ENCODE measurements at places on chromosomes 4 and X. TPM values are rescaled to one million over a fixed set of nuclear protein-coding genes. Genes with fewer than 3 reads are reported as not detected.

DNA sequence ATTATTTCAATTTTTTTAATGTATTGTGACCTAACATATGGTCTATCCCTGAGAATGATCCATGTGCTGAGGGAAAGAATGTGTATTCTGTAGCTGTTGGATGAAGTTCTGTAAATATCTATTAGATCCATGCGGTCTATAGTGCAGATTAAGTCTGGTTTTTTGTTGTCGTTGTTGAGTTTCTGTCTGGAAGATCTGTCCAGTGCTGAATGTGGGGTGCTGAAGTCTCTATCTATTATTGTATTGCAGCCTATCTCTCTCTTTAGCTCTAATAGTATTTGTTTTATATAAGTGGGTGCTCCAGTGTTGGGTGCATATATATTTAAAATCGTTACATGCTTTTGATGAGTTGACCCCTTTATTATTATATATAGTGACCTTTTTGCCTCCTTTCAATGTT, 26.2 kb upstream of the PAGE3 start:
- DNase-seq, result no peak
- no peaks in the 10 kb centered on the region for H3K36me3 ChIP-seq
- H3K27ac ChIP-seq, result no peak overlapping the region
- H3K27me3 ChIP-seq, result no peaks in the 10 kb centered on the region

DNA sequence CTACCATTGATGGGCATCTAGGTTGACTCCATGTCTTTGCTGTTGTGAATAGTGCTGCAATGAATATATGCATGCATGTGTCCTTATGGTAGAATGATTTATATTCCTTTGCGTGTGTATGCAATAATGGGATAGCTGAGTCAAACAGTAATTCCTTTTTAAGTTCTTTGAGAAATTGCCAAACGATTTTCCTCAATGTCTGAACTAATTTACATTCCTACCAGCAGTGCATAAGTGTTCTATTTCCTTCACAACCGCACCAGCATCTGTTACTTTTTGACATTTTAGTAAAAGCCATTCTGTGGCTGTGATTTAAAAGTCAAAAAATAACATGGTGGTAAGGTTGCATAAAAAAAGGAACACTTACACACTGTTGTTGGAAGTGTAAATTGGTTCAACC, 103.1 kb upstream of the FAM47B start:
- no peaks in the 10 kb centered on the region for H3K4me1 ChIP-seq
- no peaks in the 10 kb centered on the region for H3K27me3 ChIP-seq
- no peaks in the 10 kb centered on the region for H3K36me3 ChIP-seq
- no peak overlapping the region for H3K4me3 ChIP-seq

DNA sequence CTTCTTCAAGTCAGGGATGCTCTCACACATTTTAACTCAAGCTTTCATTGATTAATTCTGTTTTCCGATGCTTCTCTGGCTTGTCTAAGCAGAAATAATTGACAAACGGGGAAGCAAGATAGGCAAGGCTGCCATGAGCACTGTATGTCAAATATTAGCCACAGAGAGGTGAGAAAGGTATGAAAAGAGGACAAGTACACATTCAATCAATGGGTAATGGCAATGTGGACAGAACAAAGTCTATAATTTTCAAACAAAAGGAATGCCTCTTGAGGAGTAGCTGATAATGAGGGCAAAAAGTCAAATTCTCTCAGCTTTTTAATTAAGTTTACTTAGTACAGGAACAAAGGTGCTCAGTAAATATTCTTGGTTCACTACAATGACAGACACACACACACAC, 19.6 kb downstream of the COX7B2 start:
- peak; percentile 1 for DNase-seq
- no peaks in the 10 kb centered on the region for H3K36me3 ChIP-seq
- no peaks in the 10 kb centered on the region for H3K27me3 ChIP-seq
- no peaks in the 10 kb centered on the region for H3K4me1 ChIP-seq

MAGEE1 gene
- total RNA-seq, result 1.9 TPM

SLC25A6 gene
- total RNA-seq, result 168 TPM

DNA sequence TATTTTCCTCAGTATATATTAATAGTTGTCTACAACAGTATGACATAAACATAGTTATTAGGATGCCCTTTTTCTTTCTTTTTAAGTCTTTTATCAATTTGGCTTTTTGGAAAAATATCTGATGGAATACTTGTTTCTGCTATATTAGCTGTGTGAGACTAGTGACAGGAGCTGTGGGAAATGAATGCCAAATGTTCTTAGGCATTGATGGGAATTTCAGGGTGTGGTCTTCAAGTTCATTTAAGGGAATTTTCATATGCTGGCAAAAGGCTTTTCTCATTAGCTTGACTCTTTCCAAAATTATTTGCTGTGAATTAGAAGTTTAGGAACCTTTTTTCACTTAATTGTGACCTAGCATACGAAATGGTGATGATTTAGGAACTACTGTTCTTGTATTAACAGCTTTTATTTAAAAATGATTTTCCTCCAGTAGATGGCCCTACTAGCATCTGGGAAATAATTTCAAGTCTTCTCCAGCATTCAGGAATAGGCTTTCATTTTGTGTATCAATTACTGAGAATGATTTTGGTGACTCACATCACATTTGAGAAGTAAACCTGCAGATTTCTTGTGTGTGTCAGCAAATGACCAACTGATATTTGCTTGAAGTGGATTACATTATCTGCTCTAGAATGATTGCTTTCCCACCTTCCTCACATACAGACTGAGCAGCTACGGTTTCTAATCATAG, 70.9 kb downstream of the HTT start:
- H3K27ac ChIP-seq, result no peak overlapping the region
- H3K4me3 ChIP-seq, result no peak overlapping the region
- DNase-seq, result peak; percentile 50
- H3K4me1 ChIP-seq, result no peaks in the 10 kb centered on the region

DNA sequence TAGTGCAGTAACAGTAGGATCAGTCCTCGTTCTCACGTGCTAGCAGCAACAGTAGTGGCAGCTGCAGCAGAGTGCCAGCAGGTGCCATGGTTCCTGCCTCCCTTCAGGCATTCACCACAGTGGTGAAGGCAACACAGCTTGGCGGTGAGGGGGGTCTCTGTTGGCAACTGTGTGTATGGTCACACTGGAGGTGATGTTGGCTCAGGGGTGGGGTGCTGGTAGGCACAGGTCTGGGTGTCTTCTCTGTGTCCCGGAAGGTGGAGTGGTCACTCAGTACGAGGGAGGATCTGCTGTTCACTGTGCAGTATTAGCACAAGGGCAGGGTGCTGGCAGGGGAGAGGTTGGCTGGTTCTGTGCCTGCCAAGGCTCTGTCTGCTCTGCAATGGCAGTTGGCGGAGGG, 671.8 kb downstream of the CCSER1 start:
- H3K27ac ChIP-seq, result no peak overlapping the region
- H3K36me3 ChIP-seq, result no peaks in the 10 kb centered on the region
- H3K4me1 ChIP-seq, result no peaks in the 10 kb centered on the region
- DNase-seq, result no peak
- H3K4me3 ChIP-seq, result no peak overlapping the region
- no peaks in the 10 kb centered on the region for H3K27me3 ChIP-seq

GRCh38 chrX:137178392-137178791, 144.6 kb upstream of the GPR101 start:
- no peaks in the 10 kb centered on the region for H3K36me3 ChIP-seq
- H3K27me3 ChIP-seq, result no peaks in the 10 kb centered on the region
- DNase-seq, result no peak
- no peak overlapping the region for H3K27ac ChIP-seq

DNA sequence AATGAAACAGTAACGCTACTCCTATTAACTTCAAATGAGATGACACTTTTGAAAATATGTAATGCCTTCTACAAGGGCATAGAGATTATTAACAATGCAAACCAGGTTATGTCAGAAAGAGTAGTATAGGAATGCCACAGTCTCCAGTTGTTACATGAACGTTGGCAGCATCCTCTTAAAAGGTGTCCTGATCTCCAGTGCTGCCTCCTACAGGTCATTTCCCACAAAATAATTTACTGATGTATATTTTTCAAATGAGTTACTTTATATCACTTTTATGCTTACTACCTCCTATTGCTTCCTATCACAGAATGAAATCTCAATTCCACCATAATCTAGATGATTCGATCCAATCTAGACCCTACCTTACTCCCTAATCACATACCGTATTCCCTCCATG, 195.2 kb upstream of the EPHA5 start:
- no peak overlapping the region for H3K27ac ChIP-seq
- no peaks in the 10 kb centered on the region for H3K36me3 ChIP-seq
- H3K27me3 ChIP-seq, result no peaks in the 10 kb centered on the region
- H3K4me1 ChIP-seq, result no peaks in the 10 kb centered on the region
- H3K4me3 ChIP-seq, result no peak overlapping the region
- DNase-seq, result no peak

- H3K27me3 ChIP-seq, result no peaks in the 10 kb centered on the region
- no peak overlapping the region for H3K27ac ChIP-seq
- no peak overlapping the region for H3K4me3 ChIP-seq
- DNase-seq, result no peak
- H3K4me1 ChIP-seq, result no peaks in the 10 kb centered on the region
Measured at GRCh38 chr4:74161666-74162450, 3.9 kb downstream of the MTHFD2L start.

MTMR8 gene
- 4.8 TPM for total RNA-seq

- no peak overlapping the region for H3K27ac ChIP-seq
- H3K4me3 ChIP-seq, result no peak overlapping the region
- H3K27me3 ChIP-seq, result peaks cover 3% of the 10 kb centered on the region
- H3K36me3 ChIP-seq, result no peaks in the 10 kb centered on the region
- DNase-seq, result no peak
Measured at GRCh38 chrX:65407157-65407626, 127.4 kb downstream of the LAS1L start.

GRCh38 chr4:146245246-146245645, 30.9 kb downstream of the REELD1 start:
- no peak overlapping the region for H3K4me3 ChIP-seq
- peak overlapping the region; percentile 17 for H3K27ac ChIP-seq
- no peaks in the 10 kb centered on the region for H3K36me3 ChIP-seq
- peaks cover 16% of the 10 kb centered on the region for H3K4me1 ChIP-seq
- peak; percentile 19 for DNase-seq

SLC39A8 gene
- 285 TPM for total RNA-seq

GRCh38 chr4:40629401-40630334, at the start of gene RBM47:
Gene RBM47 (minus strand): TSS chr4:40629864. CDS start chr4:40438893, 190,971 bp downstream.
- H3K4me1 ChIP-seq, result no peaks in the 10 kb centered on the region
- H3K36me3 ChIP-seq, result no peaks in the 10 kb centered on the region
- peak within 1 kb of the TSS; percentile 54 for H3K4me3 ChIP-seq
- DNase-seq, result peak; percentile 69

PRMT9 gene
- total RNA-seq, result 8.0 TPM

PGAM4 gene
- total RNA-seq, result not detected

ZXDB gene
- total RNA-seq, result 7.2 TPM

GRCh38 chr4:78566834-78567499, 15.4 kb downstream of the ANXA3 start:
- DNase-seq, result no peak
- H3K4me1 ChIP-seq, result peaks cover 10% of the 10 kb centered on the region
- H3K36me3 ChIP-seq, result no peaks in the 10 kb centered on the region
- no peaks in the 10 kb centered on the region for H3K27me3 ChIP-seq
- H3K27ac ChIP-seq, result no peak overlapping the region

- H3K27ac ChIP-seq, result peak overlapping the region; percentile 7
- DNase-seq, result peak; percentile 42
- no peaks in the 10 kb centered on the region for H3K36me3 ChIP-seq
- H3K4me3 ChIP-seq, result no peak overlapping the region
- peaks cover 9% of the 10 kb centered on the region for H3K4me1 ChIP-seq
Measured at GRCh38 chr4:68904786-68905185, 46.8 kb downstream of the UGT2A3 start.

ZFP92 gene
- total RNA-seq, result 1.5 TPM

SOD3 gene
- 48.9 TPM for total RNA-seq

ADH6 gene
- 0.43 TPM for total RNA-seq

MEPE gene
- total RNA-seq, result not detected

NEIL3 gene
- total RNA-seq, result 2.0 TPM

GRCh38 chr4:155956461-155956860, 2.8 kb upstream of the CTSO start:
- no peaks in the 10 kb centered on the region for H3K36me3 ChIP-seq
- H3K4me1 ChIP-seq, result no peaks in the 10 kb centered on the region
- DNase-seq, result peak; percentile 28
- H3K27me3 ChIP-seq, result no peaks in the 10 kb centered on the region
- H3K4me3 ChIP-seq, result no peak overlapping the region

DNA sequence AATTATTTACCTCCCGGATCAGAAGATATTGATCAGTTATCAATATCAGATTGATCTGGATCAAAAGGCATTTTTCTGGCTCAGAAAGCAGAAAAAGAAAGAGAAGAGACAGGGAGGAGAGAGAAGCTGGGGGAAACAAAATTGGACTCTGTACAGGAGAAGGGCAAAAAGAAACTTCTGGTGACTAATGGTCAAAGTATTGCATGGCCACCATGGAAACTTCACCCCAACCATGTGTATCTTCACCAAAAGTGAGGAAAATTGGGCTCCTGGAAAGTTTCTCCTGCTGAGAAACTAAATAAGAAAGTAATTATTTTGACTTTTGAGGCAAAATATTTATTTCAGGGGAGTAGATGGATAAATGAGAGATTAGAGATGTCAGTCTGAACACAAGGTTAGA, 33.9 kb downstream of the RNF150 start:
- H3K4me1 ChIP-seq, result no peaks in the 10 kb centered on the region
- no peaks in the 10 kb centered on the region for H3K27me3 ChIP-seq
- no peak for DNase-seq
- no peak overlapping the region for H3K27ac ChIP-seq

DNA sequence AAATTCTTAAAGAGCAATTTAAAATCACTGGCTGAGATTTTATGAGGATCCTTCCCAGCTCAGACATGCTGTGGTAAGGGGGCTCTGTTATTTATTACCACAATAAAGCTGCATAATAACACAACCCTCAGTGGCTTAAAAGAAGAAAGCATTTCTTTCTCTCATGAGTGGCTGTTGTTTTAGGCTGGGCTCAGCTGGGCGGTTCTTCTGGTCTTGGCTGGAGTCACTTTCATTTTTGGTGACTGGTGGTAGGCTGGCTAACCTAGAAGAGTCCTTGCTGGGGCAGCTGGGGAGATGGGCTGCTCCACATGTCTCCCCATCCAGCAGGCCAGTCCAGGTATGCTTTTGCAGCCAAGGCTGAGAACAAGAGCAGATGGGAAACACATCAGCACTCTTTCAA, 113.0 kb upstream of the MSX1 start:
- no peak for DNase-seq
- H3K4me3 ChIP-seq, result no peak overlapping the region
- H3K27ac ChIP-seq, result no peak overlapping the region
- H3K36me3 ChIP-seq, result no peaks in the 10 kb centered on the region

TBX22 gene
- not detected for total RNA-seq

BMPR1B gene
- 7.3 TPM for total RNA-seq

DNA sequence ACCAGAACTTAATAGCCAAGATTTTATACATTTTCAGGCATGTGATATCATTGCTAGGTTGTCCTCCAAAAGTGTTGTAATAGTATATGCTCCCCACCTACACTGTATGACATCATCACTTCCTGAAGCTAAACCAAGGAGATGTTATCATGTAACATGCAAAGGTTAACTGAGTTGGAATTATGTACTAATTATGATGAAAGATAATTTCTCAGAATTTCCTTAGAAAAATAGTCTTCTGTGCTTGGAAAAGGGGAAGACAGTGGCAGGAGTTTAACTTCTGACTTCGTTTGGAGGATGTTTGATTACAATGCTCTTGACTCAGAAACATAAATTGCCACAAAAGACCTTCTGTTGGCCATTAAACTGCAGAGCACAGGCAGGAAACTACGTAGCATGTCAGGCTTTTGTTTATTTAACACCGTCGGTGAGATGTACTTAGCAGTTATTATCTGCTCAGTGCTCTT, 83.6 kb upstream of the GUCY1A1 start:
- H3K27me3 ChIP-seq, result no peaks in the 10 kb centered on the region
- H3K36me3 ChIP-seq, result no peaks in the 10 kb centered on the region
- no peak overlapping the region for H3K27ac ChIP-seq
- peak; percentile 27 for DNase-seq
- peaks cover 7% of the 10 kb centered on the region for H3K4me1 ChIP-seq
- no peak overlapping the region for H3K4me3 ChIP-seq
